ENCODE measurements at places on chromosomes 3 and 15. TPM values are rescaled to one million over a fixed set of nuclear protein-coding genes. Genes with fewer than 3 reads are reported as not detected.

SLCO3A1 gene
- total RNA-seq: 39.7 TPM

- H3K27me3 ChIP-seq: no peaks in the 10 kb centered on the region
- no peak overlapping the region for H3K27ac ChIP-seq
- DNase-seq: no peak
- no peaks in the 10 kb centered on the region for H3K4me1 ChIP-seq
- H3K4me3 ChIP-seq: no peak overlapping the region
These were observed 26.1 kb upstream of the ERICH6 start for GRCh38 chr3:150729682-150730360.

DNA sequence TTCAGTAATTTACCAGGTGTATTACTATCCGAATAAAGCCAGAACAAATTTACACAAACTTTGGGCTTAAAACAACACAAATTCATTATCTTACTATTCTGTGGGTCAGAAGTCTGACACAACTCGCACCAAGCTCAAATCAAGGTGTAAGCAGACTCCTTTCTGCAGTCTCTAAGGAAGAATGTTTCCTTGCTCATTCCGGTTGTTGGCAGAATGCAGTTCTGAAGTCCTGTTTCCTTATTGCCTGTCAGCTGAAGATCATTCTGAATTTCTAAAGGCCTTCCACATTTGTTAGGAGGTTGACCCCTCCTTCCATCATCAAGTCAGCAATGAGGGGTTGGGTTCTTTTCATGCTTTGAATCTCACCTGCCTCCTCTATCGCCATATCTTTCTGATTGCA, 183.2 kb downstream of the FHIT start:
- H3K27me3 ChIP-seq: no peaks in the 10 kb centered on the region
- DNase-seq: no peak
- no peaks in the 10 kb centered on the region for H3K36me3 ChIP-seq
- no peak overlapping the region for H3K4me3 ChIP-seq

DNA sequence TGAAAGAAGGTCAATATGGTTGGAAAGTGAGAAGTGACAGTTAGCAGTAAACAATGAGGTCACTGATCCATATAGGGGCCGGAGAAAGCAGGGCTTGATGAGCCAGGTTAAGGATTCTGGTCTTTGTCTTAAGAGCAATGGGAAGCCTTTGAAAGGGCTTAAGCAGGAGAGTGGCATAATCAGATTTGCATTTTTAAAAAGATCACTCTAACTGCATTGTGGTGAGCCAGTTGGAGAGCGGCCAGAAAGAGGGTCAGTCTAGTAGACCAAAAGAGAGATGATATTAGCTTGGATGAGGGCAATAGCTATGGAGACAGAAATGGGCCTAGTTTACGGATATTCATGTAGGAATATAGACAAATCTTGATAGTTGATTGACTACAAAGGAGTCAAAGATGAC, 46.6 kb downstream of the CPNE4 start:
- DNase-seq: no peak
- no peak overlapping the region for H3K4me3 ChIP-seq
- H3K27me3 ChIP-seq: no peaks in the 10 kb centered on the region

DNA sequence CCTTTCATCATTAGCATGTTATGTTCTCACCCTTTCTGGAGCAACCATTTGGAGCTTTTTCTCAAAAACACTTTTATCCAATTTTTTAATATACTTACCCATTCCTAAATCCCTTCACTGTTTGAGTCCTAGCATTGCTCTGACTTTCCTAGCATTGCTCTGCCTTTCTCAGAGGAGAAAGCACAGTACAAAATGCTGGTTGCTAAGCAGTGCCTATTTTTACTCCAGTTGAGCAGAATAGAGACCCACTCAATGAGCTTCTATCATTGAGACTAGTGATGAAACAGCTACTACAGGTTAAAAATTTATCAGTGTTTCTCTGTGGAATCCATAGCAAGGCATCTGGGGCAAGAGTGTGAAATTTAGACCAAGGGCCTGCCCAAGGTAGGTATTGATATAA, 21.8 kb upstream of the IL1RAP start:
- H3K4me3 ChIP-seq: no peak overlapping the region
- no peak for DNase-seq
- no peak overlapping the region for H3K27ac ChIP-seq
- H3K27me3 ChIP-seq: no peaks in the 10 kb centered on the region
- no peaks in the 10 kb centered on the region for H3K4me1 ChIP-seq
